ENCODE measurements at places on chromosomes 3 and 15.

DNA sequence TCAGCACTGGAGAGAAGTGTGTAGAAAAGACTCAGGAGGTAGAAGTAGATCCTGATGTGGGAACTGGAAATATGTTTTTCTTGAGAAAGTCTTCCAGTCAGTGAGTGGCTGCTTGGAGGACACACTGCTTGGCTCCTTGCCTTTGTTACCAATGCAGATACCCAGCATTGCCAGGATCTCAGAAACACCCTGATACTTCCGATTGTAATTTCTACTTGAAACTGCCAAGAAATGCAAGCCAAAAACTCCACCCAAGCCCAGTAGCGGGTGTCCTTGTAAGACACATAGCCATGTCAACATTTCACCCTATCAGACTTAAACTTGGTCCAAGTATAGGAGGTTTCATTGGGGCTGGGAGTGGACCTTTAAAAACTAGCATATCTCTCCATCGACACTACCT, 141.8 kb downstream of the ALDH1A2 start:
- DNase-seq = no peak

DNA sequence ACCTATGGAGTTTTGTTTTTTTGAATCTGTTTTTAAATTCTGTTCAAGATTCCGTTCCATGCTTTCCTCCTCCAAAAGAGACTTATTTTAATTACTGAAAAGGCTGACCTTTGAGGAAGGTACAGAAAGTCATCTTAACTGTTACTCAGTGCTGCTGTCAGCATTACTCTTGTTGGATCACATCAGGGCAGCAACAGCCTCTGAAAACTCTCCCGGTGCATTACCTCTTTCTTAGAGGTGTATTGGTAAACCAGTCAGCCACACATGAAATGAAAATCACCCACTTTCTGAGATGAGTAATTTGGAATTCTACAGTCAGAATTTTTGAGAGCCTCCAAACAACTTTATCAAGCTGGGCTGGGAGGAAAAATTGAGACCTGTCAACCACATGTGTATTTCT, 88.5 kb upstream of the LIMD1 start:
- no peak for DNase-seq

DNA sequence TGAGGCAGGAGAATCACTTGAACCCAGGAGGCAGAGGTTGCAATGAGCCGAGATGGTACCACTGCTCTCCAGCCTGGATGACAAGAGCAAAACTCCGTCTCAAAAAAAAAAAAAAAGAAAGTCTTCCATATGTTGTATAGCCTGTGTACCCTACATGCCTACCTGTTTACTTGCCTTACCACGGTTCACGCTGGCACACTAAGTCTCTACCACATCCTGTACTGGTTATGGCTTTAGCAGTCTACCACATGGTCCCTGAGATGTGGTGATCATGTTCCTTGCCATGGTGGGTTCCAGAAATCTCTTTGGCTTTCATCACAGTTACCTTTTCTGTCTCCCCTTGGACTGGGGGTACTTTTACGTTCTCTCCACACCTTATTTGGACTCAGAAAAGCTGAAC, 63.8 kb upstream of the TBC1D5 start:
- DNase-seq = no peak

DNA sequence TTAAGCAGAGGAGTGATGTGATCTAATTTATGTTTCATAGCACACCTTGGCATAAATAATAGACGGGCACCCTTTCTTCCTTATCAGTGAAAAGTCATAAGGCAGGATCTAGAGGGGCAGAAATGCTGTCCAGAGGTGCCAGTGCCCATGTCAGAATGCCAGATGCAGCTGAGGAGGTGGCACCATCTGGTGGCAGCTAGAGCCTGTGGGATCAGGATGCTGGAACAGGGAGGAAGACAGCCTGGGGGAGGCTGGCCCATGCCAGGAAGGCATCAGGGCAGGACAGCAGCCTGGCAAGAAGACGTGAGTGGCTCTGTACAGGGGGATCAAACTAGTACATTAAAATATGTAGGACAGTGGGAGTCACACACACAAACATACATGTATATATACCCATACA, 16.5 kb downstream of the MYH15 start:
- DNase-seq = no peak

- DNase-seq = no peak
These were observed 247.4 kb upstream of the SATB1 start for GRCh38 chr3:18672561-18672960.

DNA sequence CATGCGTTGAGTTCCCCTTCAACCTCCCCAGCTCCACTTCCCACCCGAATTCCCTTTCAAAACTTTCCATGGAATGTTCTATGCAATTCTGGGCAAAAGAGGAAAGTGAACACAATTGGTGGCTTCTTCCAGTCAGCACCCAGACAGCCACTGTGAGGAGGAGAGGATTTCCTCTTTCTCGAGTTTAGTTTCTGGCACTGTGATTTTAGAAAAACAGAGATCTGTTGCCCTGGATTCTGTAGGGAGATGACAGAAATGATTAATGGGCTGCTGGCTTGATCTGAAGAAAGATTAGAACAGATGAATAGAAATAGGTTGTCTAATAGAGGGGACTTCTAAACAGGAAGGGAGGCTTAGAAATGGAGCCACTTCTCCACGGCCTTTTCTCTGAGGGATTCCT, 172.0 kb downstream of the MCTP2 start:
- DNase-seq = no peak

- no peak for DNase-seq
These were observed 39.6 kb downstream of the VGLL3 start for GRCh38 chr3:86951322-86951721.

DNA sequence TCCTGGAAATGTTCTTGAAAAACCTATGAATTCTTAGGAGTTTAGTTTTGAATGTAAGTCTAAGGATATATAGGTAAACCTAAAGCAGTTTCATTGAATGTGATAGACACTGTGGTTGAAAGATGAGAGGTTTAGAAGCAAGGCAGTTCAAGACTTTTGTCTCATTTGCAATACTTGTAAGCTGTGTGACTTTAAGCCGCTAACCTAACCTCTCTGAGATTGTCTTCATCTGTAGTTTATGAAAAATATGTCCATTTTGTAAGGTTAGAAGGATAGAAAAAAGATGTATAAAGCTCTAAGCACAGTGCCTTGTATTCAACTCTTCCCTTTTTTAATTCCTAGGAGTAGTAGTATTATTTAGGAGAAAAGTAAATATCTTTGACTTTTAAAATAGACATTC, 306.6 kb upstream of the ARRDC4 start:
- no peak for DNase-seq
